T-helper 1 cell treated with Interleukin-12 subunit alpha and Interleukin-12 subunit beta and Interleukin-4 antibody, amounts not matched to agents 30 ng/mL and 1 ng/mL, for 36 hours (primary cell): ENCODE measurements at places on chromosomes 7 and 10. TPM values are rescaled to one million over a fixed set of nuclear protein-coding genes. Genes with fewer than 3 reads are reported as not detected.

Gene FAM107B
- total RNA-seq, result 210 and 220 TPM in 2 replicates

Gene HOXA6
- not detected in 2 replicates for total RNA-seq

Gene TUBAL3
- not detected in 2 replicates for total RNA-seq

Gene CALCR
- not detected in 2 replicates for total RNA-seq

Gene MMRN2
- not detected in 2 replicates for total RNA-seq

Gene AOAH
- 20.8 and 28.1 TPM in 2 replicates for total RNA-seq

Gene ITGB8
- total RNA-seq, result not detected in 2 replicates

Gene RHOBTB1
- total RNA-seq, result not detected in 2 replicates

Gene C10orf53
- total RNA-seq, result not detected in 2 replicates

Gene FXYD4
- not detected in 2 replicates for total RNA-seq

Gene MUC12
- total RNA-seq, result not detected in 2 replicates

Gene LLCFC1
- total RNA-seq, result not detected in 2 replicates

Gene C10orf105
- 0.29 and 0.42 TPM in 2 replicates for total RNA-seq

Gene HOXA9
- not detected in 2 replicates for total RNA-seq

Gene TSC22D4
- 118 and 125 TPM in 2 replicates for total RNA-seq

Gene TRPV6
- total RNA-seq, result not detected in 2 replicates

Gene SEC24C
- total RNA-seq, result 129 and 135 TPM in 2 replicates

Gene TMEM213
- total RNA-seq, result 3.7 and 4.6 TPM in 2 replicates

Gene KNDC1
- 0.12 and 0.32 TPM in 2 replicates for total RNA-seq

Gene UBE2D4
- 10.0 and 11.6 TPM in 2 replicates for total RNA-seq

Gene ZPBP
- total RNA-seq, result not detected in 2 replicates

Gene OPALIN
- not detected in 2 replicates for total RNA-seq

Gene FBH1
- total RNA-seq, result 67.1 and 68.9 TPM in 2 replicates

Gene OPN4
- not detected in 2 replicates for total RNA-seq

Gene CAMK1D
- total RNA-seq, result 15.7 and 17.6 TPM in 2 replicates

Gene TRIM50
- total RNA-seq, result not detected in 2 replicates

Gene ANKRD7
- total RNA-seq, result not detected in 2 replicates

Gene ASAH2
- total RNA-seq, result 2.0 and 2.3 TPM in 2 replicates

Gene FGFBP3
- total RNA-seq, result 1.3 and 1.7 TPM in 2 replicates

Gene NODAL
- total RNA-seq, result not detected in 2 replicates

Gene SHTN1
- 0.10 and 0.15 TPM in 2 replicates for total RNA-seq

Gene ACTL6B
- not detected in 2 replicates for total RNA-seq

Gene GDF10
- total RNA-seq, result not detected in 2 replicates

Gene CALML3
- total RNA-seq, result not detected in 2 replicates

Gene CLRN3
- total RNA-seq, result not detected in 2 replicates

Gene UNCX
- not detected in 2 replicates for total RNA-seq

Gene SNCG
- 0.29 TPM in 1 of 2 replicates, not detected in the other for total RNA-seq

Gene RNF133
- total RNA-seq, result not detected in 2 replicates

Gene NME8
- total RNA-seq, result not detected in 2 replicates

Gene GRB10
- 7.2 and 7.6 TPM in 2 replicates for total RNA-seq

Gene FRMPD2
- total RNA-seq, result not detected in 2 replicates

Gene POT1
- 26.2 and 27.1 TPM in 2 replicates for total RNA-seq

Gene HBP1
- 26.8 and 30.8 TPM in 2 replicates for total RNA-seq

Gene BLNK
- total RNA-seq, result not detected in 2 replicates

Gene MYH16
- not detected in 2 replicates for total RNA-seq

Gene TMEM184A
- not detected in 2 replicates for total RNA-seq

Gene FKBP9
- 1.1 and 1.7 TPM in 2 replicates for total RNA-seq

Gene RNF32
- total RNA-seq, result 3.7 TPM in 2 replicates

Gene R3HCC1L
- 17.5 and 18.3 TPM in 2 replicates for total RNA-seq

Gene LRWD1
- 27.3 and 30.7 TPM in 2 replicates for total RNA-seq

Gene LRRD1
- not detected in 2 replicates for total RNA-seq

Gene NOS3
- total RNA-seq, result 10.5 and 12.1 TPM in 2 replicates

Gene TCAF1
- total RNA-seq, result 13.6 and 14.4 TPM in 2 replicates

Gene AFAP1L2
- total RNA-seq, result 3.4 and 3.5 TPM in 2 replicates

Gene SPDYE8
- total RNA-seq, result not detected in 2 replicates

Gene TFEC
- total RNA-seq, result 0.17 TPM in 1 of 2 replicates, not detected in the other

Gene CCL26
- not detected in 2 replicates for total RNA-seq

Gene NKX2-3
- not detected in 2 replicates for total RNA-seq

Gene CYP2E1
- 0.56 and 1.0 TPM in 2 replicates for total RNA-seq

Gene MKI67
- total RNA-seq, result 219 and 221 TPM in 2 replicates
